Vagina (tissue), 2 donors: ENCODE measurements at places on chromosomes 2 and 18. TPM values are rescaled to one million over a fixed set of nuclear protein-coding genes. Genes with fewer than 3 reads are reported as not detected.

DNA sequence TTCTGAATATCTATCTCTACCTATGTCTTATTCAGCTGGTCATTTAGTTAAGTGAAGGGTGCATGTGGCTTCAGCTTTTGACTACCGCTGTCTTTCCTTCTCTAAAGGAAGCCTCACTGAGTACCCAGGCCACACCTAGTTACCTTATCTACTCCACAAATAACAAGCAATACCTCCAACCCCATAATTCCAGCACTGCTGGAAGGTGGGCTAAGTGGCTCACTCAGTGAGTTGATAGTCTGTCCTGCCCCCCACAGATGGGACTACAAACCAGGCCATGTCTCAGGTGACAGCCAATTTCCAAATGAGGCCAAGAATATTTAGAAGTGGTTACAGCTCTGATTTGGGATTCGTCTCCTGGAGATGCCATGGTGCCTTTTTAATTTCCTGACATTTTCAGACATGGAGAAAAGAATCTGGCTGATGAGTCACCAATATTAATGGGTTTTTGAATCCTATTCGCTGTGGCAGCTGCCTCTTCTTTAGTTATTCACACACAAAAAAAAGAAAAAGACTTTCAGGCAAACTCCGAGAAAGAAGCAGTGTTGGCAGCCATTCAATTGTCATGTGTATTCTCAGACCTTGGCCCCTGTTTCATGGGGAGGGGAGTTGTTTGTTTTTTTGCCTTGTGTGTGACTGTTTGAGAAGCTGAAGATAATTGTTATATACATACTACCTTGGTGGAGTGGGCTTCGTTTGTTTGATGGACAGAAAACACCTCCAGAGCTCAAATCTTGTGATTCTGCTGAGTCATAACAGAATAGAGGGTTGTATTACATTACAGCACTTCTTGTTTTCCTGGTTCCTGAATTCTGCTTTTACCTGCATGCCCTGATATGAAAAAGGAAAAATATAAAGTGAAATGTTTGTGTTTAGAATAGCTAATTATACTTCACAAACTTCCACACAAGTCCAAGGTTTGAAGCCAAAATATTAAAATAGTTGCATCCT lies 64.2 kb downstream of the SCG2 start:
- no peak overlapping the region for H3K27ac ChIP-seq
- H3K36me3 ChIP-seq, result no peaks in the 10 kb centered on the region
- no peaks in the 10 kb centered on the region for H3K27me3 ChIP-seq
- H3K4me3 ChIP-seq, result no peak overlapping the region
- H3K4me1 ChIP-seq, result peaks cover 22% of the 10 kb centered on the region

DNA sequence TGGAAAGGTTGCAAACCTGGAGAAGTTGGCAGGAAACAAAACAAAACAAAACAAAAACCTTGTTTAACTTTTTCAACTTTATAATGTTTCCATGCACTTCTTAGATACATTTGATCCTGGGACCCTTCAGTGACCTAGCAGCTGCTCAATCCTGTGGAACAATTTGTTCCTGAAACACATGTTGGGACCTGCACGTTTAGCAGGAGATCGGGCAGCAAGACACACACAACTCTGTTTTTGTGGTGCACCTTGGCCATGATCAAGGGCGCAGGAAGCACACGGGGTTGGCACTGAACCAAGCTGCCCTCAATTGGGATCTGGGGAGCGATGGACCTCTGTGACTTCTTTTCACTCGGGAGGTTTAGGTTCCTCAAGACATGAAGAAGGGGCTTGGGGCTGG lies 268.7 kb downstream of the LOXHD1 start:
- peaks cover 14% of the 10 kb centered on the region for H3K4me1 ChIP-seq
- no peaks in the 10 kb centered on the region for H3K27me3 ChIP-seq
- H3K4me3 ChIP-seq, result no peak overlapping the region
- DNase-seq, result no peak
- H3K36me3 ChIP-seq, result no peaks in the 10 kb centered on the region

DNA sequence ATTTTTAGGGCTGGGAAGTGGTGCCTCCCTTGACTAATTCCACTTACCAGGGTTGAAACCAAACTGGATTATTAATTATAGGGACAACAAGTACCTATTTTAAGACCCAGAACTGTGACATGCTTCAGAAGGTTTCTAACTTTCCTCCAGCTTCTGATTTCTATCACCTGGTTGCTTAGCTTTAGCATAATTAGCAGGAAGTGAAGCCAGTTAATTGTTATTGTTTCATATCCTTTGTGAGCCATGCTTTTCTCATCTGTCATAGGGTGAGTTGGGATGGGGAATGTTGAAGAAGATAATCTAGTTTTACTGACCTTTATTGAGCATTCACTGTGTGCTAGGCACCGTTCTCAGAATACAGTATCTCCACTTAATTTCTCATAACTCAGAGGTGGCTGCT lies 3.2 kb downstream of the YPEL5 start:
- H3K27ac ChIP-seq, result no peak overlapping the region
- no peaks in the 10 kb centered on the region for H3K27me3 ChIP-seq
- peaks cover 5% of the 10 kb centered on the region for H3K36me3 ChIP-seq
- no peak for DNase-seq
- peaks cover 63% of the 10 kb centered on the region for H3K4me1 ChIP-seq
- H3K4me3 ChIP-seq, result no peak overlapping the region

- no peak overlapping the region for H3K4me3 ChIP-seq
- DNase-seq, result no peak
- H3K27me3 ChIP-seq, result no peaks in the 10 kb centered on the region
- H3K4me1 ChIP-seq, result no peaks in the 10 kb centered on the region
Observed at GRCh38 chr2:122939796-122940195, 1085.3 kb upstream of the CNTNAP5 start.

DNA sequence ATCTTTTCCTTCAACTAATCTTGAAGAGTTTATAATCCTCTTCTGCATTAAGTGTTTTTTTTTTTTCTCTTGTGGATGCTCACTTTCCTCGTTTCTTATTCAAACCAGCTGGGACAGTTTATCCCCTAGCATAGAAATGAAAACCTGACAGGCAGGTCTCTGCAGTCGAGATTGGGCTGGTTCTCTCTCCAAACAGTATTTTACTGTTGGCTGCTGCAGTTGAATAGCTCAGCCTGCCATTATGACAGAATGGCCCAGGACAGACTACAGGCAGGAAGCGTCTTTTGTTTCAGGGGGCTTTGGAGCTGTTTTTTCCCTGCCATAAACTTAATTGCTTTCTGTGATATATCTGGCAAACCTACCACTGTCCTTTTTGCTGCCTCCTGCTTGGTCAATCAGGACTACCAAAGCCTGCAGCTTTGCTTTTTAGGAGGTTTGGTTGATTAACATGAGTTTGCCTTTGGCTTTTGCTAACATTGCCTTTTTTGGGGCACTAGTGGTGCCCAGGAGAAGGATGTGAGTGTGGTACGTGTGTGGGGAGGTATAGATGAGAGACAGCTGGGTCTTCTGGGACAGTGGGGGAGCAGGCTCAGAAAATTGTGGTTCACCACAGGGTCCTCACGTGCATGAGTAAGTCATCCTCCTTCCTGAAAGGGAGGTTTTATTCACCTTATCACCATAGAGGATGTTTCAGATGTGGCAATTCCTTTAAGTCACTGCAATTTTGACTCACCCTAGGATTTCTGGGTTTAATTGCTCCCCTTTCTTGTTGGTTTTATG lies 128.7 kb downstream of the LYPD6B start:
- H3K4me3 ChIP-seq, result no peak overlapping the region
- no peaks in the 10 kb centered on the region for H3K27me3 ChIP-seq
- no peaks in the 10 kb centered on the region for H3K36me3 ChIP-seq
- H3K27ac ChIP-seq, result no peak overlapping the region
- H3K4me1 ChIP-seq, result peaks cover 9% of the 10 kb centered on the region
- no peak for DNase-seq

ATL2 gene
- 156 TPM for total RNA-seq

EVA1A gene
- not detected for total RNA-seq
